ENCODE measurements at places on chromosomes 1 and 21. TPM values are rescaled to one million over a fixed set of nuclear protein-coding genes. Genes with fewer than 3 reads are reported as not detected.

The SH2D2A gene
- total RNA-seq, result 2.7 TPM

The KCNE2 gene
- not detected for total RNA-seq

The BTG2 gene
- 361 TPM for total RNA-seq

The PDC gene
- total RNA-seq, result not detected

The BTG3 gene
- 21.7 TPM for total RNA-seq

The LCE6A gene
- total RNA-seq, result not detected

The TCHH gene
- 0.11 TPM for total RNA-seq

The CYB5RL gene
- total RNA-seq, result 5.9 TPM

The TMCO2 gene
- total RNA-seq, result not detected

The LCE2A gene
- not detected for total RNA-seq

The BRINP2 gene
- 0.17 TPM for total RNA-seq

The CYP4A22 gene
- total RNA-seq, result not detected

The COPA gene
- 140 TPM for total RNA-seq

The LHX4 gene
- not detected for total RNA-seq

The OR14C36 gene
- not detected for total RNA-seq

The GPR61 gene
- total RNA-seq, result 0.97 TPM

The RIPK4 gene
- 1.2 TPM for total RNA-seq

The ACTN2 gene
- total RNA-seq, result 1,705 TPM

The GJB5 gene
- not detected for total RNA-seq

The FAM177B gene
- total RNA-seq, result not detected

The CFAP74 gene
- not detected for total RNA-seq

The RAB3B gene
- total RNA-seq, result not detected

The FLG2 gene
- total RNA-seq, result not detected

The OR2L3 gene
- not detected for total RNA-seq

The ESPN gene
- total RNA-seq, result 0.37 TPM

The BGLAP gene
- 0.54 TPM for total RNA-seq

The TRABD2B gene
- total RNA-seq, result 18.4 TPM

The IL10 gene
- total RNA-seq, result 0.59 TPM

The ZNF683 gene
- not detected for total RNA-seq

The FHAD1 gene
- total RNA-seq, result not detected

The ZNF436 gene
- 13.8 TPM for total RNA-seq

The ADAMTS5 gene
- total RNA-seq, result 2.6 TPM

The OR2C3 gene
- total RNA-seq, result not detected

The ZFYVE9 gene
- total RNA-seq, result 20.0 TPM

The DNAH14 gene
- 8.0 TPM for total RNA-seq

The SLC35D1 gene
- total RNA-seq, result 3.2 TPM

The TDRD5 gene
- total RNA-seq, result 0.21 TPM

The BLZF1 gene
- 26.7 TPM for total RNA-seq

The NMNAT2 gene
- total RNA-seq, result 80.6 TPM

The ZNF648 gene
- not detected for total RNA-seq

The RASSF5 gene
- total RNA-seq, result 17.4 TPM

The RNU1-3 gene
- total RNA-seq, result 8,578 TPM

The LCE1E gene
- total RNA-seq, result not detected

The PDPN gene
- total RNA-seq, result 12.6 TPM

The SPATA1 gene
- total RNA-seq, result 1.4 TPM

The MFAP2 gene
- total RNA-seq, result 6.2 TPM

The KRTAP13-3 gene
- not detected for total RNA-seq

The S100A3 gene
- total RNA-seq, result 0.54 TPM

The FMO1 gene
- 0.60 TPM for total RNA-seq

The SV2A gene
- 1.6 TPM for total RNA-seq

Data from right cardiac atrium (tissue), 5 donors.